NK-92 treated with Interleukin-12 subunit alpha and Interleukin-12 subunit beta, amount 100 ng/mL, for 24 hours (cell line): ENCODE measurements at places on chromosomes 11 and 22.

- DNase-seq: no peak
These were observed 107.4 kb downstream of the MORC2 start for GRCh38 chr22:30861131-30861530.

GRCh38 chr11:10750838-10751580 lies at the start of gene CTR9:
CTR9 (plus strand) TSS chr11:10751246; CDS start chr11:10751413, 167 bp downstream.
- peak; percentile 91 for DNase-seq

GRCh38 chr11:72856065-72856464 lies 41.9 kb downstream of the ATG16L2 start:
- no peak for DNase-seq

DNA sequence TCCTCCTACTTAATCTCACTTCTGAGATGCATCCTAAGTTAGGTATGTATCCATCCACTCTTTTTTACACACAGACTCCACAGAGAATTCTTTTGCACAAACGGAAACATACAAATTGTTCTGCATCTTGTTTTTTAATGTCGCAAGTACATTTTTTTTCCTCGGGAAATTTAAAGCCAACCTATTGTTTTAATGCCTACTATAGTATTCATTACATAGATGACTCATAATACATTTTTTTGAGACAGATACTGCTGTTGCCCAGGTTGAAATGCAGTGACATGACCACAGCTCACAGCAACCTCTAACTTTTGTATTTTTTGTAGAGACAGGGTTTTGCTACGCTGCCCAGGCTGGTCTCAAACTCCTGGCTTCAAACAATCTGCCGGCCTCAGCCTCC lies 90.8 kb upstream of the TMEM45B start:
- DNase-seq: no peak

DNA sequence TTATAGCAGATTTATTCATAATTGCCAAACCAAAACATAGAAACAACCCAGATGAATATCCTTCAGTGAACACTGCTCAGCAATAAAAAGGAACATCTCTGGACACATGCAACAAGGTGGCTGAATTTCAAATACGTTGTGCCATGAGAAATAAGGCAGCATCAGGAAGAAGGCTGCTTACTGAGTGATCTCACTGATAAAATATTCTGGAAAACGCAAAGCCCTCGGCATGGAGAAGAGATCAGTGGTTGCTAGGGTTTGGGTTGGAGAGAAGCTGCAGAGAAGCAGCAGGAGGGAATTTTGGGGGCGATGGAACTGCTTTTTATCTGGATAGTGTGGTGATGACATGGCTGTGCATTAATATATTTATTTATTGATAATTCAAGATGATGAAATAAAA lies 11.0 kb upstream of the SHANK2 start:
- no peak for DNase-seq

DNA sequence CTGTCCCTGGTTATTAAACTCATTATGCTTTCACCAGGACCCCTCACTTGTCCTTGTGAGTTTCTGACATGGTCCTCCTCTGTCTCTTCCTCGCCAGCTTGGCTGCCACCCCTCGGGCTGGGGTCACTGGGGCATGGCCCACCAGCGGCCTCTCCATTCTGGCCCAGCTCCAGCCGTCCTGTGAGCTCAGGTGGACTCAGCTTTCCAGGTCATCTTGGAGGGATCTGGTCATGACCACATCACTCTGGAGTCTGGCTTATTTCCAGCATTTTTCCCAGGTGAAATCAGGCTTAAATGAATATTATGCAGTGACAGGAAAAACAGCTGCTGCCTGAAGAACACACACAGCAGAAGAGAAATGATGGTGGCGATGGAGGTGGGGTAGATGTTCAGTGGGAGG lies 224.5 kb downstream of the ADAMTS15 start:
- no peak for DNase-seq

DNA sequence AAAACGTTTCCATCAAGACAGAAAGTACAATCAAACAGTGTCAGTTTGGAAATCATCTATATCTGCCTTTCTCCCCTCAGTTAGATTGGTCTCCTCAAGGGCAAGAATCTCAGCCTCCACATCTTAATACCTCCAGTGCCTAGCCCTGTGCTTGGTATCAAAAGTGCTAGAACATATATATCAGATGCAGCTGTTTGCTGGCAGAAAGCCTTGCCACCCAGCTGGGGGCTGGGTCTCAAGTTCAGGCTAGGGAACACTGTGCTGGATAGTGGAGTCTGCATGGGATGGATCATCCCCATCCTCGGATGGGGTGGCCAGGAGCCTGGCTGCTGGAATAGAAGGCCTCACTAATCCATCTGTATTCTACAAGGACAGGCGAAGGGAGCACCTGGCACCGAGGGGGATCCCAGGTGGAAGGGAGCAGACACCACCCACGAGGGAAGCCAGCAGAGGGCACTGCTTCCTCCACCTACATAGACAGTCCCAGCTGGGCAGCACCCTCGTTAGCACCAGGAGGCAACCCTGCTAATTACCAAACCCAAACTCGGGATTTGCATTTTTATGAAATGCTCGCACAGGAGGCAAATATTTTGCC lies 602.2 kb downstream of the BUD13 start:
- DNase-seq: no peak

GRCh38 chr11:116697011-116697410 lies 75.8 kb downstream of the BUD13 start:
- no peak for DNase-seq

GRCh38 chr11:1057806-1058205 lies 16.9 kb upstream of the MUC2 start:
- no peak for DNase-seq

DNA sequence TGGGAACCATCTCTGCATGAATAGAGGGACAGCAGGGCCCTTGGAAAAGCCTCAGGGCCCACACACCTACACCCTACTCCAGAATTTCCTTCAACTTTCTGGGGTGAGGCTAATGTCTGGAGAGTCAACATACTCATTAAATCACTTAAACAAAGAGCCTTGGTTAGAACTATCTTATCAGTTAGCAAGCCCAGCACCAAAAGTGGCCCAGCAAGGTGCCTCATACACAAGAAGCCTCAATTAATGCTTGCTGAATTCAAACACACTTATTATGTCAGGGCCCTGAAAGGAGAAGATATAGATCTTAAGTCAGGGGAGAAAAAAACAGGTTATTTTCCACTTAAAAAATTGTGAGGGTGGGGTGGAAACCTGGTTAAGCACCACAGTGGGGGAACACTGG lies 61.4 kb downstream of the C11orf58 start:
- DNase-seq: no peak

DNA sequence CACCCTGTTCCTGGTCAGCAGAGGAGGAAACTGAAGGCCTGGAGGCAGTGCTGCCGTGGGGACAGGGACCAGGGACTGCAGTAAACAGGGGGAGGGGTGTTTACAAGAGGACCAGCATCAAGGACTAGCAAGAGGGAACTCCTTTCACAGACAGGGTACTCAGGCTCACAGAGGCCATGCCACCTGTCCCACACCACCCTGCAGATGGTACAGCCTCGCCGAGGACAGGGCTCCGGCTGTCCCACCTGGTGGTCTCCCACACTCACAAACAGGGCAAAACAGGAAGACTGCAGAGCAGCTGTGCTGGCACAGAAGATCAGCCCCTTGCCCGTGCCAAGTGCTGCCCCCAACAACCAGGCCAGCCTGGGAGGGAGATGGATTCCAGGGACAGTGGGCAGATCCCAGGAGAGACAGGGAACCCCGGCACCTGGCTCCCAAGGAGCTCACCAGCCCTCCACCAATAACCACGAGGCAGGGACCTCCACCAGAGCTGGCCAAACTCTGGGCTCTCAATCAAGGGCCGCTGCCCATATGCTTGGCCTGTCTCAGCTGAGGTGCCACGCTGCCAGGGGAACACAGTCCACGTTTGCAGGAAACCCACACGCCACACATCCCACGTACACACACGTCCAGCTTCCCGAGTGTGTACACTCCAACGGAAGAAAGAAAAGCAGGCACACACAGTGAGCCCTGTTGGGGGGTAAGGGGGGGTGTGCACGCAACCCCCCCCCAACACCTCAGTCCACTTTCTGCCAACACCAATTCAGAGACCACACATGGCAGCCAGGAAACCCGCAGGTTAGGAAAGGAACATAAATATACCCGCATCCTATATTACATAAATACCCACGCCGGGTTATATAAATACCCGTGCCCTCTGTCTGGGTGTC lies 2.1 kb downstream of the CSNK1E start:
- DNase-seq: no peak

DNA sequence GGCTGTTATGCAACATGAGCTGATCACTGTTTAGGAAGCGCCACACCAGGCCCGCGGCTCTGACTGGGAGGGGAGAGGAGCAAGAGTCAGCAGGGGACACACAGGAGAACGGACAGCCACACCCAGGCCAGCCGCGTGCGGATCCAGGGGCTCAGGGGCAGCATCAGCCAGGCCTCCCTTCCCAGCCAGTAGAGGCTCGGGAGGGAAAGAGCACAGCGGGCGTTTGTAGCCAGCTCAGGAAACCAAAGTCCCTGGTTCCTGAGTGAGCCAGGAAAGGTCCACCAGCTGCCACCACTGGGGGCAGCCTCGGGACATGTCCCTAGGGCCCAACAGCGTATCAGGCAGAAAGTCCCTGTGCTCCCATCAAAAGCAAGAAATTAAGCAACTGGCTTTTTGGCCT lies 71.8 kb upstream of the PITPNB start:
- DNase-seq: no peak

DNA sequence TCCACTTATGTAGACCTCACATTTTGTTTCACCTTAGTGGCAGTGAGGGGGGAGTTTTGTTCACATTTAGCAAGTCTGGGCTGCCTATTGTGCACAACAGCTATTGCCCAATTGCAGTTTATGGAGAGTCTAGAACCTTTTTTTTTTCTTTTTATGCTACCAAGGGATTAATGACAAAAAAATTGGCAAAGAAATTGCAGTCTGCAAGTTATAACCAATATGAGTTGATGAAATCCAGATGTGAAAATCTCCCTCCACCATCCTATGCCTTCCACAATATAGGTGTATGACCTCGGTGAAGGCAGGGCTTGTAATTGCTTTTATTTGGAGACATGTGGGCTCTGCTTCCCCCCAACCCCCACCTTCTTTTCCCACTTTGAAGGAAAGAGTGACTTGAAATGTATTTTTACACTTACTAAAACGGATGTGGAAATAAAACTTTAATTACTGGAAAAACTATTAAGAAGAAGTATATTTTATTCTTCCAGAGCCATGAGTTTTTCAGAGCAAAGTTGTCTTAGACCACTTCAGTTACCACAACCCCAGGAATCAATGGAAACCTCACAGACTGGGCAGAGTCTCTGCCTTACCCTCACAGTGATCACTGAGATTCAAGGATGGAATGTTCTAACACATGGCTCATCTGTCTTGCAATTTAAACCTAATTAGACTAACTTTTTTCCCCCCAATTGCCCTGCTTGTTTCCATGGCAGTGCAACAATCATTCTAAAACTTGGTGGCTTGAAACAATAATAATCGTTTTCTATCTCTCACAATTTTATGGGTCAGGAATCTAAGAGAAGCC lies 120.8 kb upstream of the SLC5A12 start:
- DNase-seq: no peak

- no peak for DNase-seq
These were observed 9.5 kb upstream of the ACR start for GRCh38 chr22:50728523-50728931.
